Naive thymus-derived CD4-positive, alpha-beta T cell (primary cell): ENCODE measurements at places on chromosomes 7 and 10.

DNA sequence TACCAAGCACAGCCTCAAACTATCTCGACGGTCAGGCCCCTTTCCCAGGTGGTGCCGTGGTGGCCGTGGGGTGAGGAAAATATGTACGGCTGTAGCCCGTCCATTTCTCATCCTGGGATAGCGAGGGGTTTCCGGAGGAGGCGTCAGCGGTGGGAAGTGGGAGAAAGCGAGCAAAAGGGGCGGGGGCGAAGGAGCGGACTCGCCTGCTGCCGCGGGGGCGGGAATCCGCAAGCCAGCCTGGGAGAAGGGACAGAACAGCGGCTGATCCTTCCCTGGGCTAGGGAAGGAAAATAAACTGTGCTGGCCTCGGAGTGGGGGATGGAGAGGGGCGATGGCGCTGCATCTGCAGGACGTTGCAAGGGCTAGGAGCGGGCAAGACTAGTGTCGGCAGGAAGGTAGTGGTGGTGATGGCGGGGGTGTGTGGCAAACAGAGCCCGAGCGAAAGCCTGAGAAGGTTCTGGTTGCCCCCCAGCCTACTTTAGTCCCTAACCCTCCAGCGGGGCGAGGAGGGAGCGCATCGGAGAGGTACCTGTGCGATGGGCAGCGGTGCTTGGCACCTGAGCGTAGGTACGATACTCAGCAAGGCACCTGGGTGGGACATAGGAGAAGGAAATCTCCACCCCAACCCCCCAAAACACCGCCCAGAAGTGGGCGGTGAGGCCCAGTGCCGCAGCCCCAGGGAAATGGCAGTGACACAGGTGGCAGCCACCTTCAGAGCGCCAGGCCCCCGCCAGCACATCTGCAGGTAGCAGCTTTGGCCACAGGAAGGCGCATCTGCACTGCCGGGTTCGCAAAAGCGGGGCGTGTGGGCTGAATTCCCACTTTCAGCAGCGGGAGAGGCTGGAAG is 49.9 kb upstream of the STEAP1B start:
- DNase-seq: no peak

DNA sequence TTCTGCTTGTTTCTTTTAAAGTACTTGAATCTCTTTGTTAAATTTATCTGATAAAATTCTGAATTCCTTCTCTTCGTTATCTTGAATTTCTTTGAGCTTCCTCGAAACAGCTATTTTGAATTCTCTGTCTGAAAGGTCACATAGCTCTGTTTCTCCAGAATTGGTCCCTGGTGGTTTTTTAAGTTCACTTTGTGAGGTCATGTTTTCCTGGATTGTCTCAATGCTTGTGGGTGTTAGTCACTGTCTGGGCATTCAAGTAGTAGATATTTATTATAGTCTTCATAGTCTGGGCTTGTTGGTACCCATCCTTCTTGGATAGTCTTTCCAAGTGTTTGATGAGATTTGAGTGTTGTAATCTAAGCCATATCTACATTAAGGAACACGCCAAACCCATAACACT is 1060.6 kb downstream of the LRMDA start:
- no peak for DNase-seq

GRCh38 chr7:36387435-36388231 is 2.0 kb upstream of the ANLN start:
- no peak for DNase-seq

GRCh38 chr10:100737355-100738054 is 7.9 kb upstream of the PAX2 start:
- DNase-seq: no peak

- DNase-seq: no peak
Observed at GRCh38 chr7:101702362-101702850, 73.3 kb upstream of the MYL10 start.

GRCh38 chr10:62023329-62023728 is 121.8 kb downstream of the ARID5B start:
- DNase-seq: no peak
